ENCODE measurements at places on chromosomes 4 and X.
A peak's percentile ranks its signal among the peaks of the same experiment; 100 is the strongest.

DNA sequence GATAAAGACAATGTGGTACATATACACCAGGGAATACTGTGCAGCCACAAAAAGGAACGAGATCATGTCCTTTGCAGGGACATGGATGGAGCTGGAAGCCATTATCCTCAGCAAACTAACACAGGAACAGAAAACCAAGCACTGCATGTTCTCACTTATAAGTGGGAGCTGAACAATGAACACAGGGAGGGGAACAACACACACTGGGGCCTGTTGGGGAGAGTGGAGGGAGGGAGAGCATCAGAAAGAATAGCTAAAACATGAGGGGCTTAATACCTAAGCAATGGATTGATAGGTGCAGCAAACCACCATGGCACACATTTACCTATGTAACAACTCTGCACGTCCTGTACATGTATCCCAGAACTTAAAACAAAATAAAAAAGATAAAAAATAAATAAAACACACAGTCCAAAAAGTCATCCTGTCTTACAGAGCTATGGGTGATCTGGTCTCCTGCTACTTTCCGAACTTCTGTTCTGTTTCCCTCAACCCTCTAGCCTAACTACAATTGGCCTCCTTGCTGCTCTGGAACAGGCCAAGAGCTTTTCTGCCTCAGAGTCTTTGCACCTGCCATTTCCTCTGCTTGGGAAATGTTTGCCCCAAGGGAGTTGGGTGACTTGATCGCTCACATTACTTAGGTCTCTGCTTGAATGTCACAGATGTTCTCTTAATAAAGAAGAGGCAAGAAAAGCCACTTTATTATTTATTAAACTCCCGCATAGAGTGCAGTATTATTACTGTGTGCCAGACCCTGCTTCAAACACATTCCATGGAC is 1.1 kb upstream of the CD38 start:
- DNase-seq = no peak

DNA sequence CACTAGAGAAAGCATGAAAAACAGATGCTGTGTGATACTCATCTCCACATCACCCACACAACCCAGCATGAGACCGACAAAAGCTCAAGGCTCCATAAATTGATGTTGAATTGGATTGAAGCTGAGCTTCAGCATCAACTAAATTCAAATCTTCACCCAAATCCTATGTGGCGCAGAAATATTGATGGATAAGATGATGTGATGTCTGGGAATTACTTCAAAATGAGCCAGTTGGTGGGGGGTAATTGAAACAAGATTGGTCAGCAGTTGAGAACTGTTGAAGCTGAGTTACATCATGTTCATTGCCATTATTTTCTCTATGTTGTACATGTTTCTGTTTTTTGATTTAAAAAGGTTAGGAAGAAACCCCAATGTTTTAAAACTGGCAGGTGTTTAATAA is 166.5 kb upstream of the STS start:
- DNase-seq = no peak

DNA sequence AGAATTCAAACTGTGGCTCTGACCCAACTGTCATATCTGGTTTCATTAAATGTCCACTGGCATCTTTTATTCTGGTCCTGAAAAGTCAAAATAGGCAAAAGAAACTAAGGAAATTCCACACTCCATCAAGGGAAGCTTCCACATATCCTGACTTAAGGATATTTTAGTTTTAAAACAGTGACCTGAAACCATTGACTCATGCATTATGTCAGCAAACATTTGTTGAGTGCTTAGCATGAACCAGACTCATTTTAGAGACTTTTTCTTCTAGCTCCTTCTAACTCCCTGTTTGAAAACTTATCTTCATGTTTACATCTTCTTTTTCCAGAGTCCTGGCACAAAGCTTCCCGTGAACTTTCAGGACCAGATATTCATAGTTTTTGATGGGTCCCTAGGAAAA is 6.9 kb upstream of the CXCL1 start:
- no peak for DNase-seq

- no peak for DNase-seq
These were observed 6.3 kb upstream of the HAUS3 start for GRCh38 chr4:2248044-2248780.

- no peak for DNase-seq
These were observed 187.0 kb downstream of the MID1IP1 start for GRCh38 chrX:38988301-38988700.

- DNase-seq = no peak
These were observed 61.7 kb upstream of the CAMK2D start for GRCh38 chr4:113823291-113823659.

GRCh38 chr4:72631296-72631695 is 62.3 kb upstream of the ADAMTS3 start:
- peak; percentile 38 for DNase-seq

DNA sequence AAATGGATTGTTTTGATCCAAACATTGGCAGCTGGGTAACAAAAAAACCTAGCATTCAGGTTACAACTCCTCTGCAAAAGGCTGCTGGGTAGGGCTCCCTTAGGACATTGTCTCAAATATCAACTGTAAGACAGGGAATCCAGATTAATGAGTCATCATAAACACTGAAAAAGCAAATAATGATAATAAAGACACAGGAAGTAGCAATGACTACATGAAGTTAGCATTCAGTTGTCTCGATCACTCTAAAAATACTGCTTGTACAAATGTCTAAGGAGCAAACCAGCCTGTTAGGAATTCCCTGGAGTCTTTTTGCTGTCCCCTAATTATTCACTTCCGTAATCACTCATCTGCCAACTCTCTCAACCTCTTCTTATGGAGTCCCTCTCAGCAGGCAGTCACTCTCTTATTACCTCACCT is 259.2 kb downstream of the GPC3 start:
- DNase-seq = no peak

GRCh38 chr4:153497988-153498967 is 32.1 kb downstream of the TMEM131L start:
- DNase-seq = no peak

- no peak for DNase-seq
These were observed 168.8 kb downstream of the CDS1 start for GRCh38 chr4:84751707-84752106.

GRCh38 chr4:157443537-157443936 is 223.0 kb downstream of the GRIA2 start:
- no peak for DNase-seq

DNA sequence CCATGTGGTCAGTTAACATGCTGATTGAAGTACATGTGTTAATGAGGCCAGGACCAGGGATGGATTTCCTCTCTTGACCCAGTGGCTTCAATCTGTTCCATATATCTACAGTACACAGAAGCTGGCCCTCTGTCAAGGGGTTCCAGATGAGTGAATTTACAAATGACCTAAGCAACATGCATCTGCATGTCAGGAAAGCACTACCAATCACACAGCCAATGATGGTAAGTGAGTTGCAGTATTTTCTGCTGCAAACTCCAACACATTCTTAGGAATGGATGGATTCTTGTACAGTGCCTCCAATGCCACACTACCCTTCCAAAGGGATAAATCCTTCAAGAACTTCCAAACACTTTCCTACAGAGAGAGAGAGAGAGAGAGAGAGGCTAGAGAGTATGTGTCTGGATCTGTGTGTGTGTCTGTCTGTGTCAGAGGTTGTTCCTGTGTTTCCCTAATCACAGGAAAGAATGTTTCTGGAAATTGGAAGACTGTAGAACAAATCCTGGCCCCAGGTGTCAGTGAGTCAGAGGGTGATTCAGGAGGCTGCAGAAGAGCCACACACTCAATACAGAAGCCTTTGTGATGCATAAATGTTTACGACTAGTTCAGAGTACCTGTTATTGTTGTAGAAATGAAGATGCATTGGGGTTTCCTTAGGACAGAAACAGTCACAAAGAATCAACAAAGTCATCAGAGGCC is 107.5 kb downstream of the GUCY2F start:
- no peak for DNase-seq

- no peak for DNase-seq
These were observed 40.2 kb upstream of the NKX3-2 start for GRCh38 chr4:13584481-13584880.

- DNase-seq = no peak
These were observed 2.6 kb upstream of the UGT2B7 start for GRCh38 chr4:69093681-69094080.

GRCh38 chr4:92872604-92873003 is 568.8 kb downstream of the GRID2 start:
- no peak for DNase-seq

DNA sequence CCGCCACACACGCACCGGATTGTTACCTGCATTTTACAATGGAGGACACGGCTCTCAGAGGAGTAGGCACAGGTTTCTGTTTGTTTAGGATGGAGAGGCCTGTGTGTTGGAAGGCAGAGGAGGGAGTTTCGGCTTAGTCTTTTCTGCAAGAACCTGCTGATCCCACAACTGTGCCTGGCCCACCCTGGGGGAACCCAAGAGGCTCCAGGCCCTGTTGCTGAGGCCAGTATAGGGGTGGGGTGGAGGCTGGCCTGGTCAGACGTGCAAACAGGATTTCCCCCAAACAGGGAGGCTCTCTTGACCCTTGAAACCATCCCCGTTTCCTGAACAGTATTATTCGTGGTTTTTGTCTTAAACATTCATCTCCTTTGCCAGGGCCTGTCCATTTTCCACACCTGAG is 772 bp upstream of the SLC49A3 start:
- DNase-seq = no peak

DNA sequence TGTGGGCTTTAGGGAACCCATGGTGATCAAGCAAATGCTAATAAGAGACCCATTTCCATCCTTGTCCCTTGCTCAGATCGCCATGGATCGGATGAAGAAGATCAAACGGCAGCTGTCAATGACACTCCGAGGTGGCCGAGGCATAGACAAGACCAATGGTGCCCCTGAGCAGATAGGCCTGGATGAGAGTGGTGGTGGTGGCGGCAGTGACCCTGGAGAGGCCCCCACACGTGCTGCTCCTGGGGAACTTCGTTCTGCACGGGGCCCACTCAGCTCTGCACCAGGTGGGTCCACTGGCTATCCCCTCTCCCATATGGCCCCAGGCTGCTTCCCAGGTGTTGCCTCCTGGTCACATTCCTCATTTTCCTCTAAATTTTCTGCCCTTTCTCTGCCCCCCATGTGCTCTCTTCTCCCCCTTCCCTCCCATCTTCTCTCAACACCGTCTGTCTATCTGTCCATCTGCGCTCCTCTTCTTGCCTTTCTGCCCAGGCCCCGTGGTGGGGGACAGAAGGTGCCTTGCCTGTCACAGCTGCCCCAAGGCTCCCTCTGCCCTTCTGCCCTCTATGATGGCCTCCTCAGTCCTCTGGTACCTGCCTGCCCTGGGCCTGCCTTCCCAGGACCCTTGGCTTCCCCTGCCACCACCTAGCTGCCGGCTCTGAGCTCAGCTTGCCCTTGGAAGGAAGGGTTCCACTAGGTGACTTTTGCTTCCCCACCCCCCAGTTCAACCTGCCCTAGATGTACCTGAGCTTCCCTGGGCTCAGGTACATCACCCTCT is 5.2 kb downstream of the CDK16 start:
- DNase-seq = no peak

DNA sequence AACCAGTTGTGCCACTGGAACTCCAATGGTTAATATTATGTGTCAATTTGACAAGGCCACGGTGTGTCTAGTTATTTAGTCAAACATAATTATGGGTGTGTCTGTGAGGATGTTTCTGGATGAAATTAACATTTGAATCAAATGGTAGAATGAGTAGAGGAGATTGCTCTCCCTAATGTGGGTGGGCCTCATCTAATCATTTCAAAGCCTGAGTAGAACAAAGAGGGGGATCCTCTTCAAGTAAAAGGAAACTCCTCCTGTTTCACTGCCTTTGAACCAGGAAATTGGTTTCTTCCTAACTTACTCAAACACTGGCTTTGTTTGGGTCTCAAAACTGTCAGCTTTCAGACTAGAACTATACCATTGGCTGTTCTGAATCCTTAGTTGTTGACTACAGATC is 1692.1 kb downstream of the PCDH19 start:
- DNase-seq = no peak

DNA sequence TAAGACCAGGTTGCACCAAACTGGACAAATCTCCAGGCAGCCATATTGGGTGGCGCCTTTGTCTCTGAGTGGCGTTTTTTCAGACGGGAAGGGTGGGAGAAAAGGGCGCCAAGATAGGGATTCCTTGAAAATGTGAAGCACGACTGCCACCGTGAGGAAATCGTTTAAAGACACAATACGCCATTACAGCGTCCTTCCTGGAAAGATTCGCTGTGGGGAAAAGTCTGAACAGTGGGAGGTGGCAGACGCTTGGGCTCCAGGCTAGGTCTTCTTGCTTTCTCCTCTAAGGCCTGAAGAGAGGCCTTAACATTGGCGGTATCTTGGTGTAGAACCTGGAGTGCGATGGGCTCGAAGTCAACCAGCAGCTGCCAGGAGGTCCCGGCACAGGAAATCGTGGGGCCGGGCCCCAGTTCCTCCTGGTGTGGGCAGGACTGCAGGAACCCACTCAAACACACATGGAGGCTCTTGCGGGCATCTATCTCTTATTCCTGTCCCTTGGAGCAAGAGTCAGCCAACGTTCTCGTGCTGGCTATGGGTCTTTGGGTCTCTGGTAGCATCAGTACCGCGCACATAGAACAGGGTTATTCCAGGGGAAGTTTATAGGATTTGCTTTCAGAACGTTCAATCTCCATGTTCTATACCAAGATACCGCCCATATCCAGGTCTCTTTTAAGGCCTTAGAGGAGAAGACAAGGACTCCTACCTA is 208.8 kb downstream of the OR13H1 start:
- DNase-seq = no peak

DNA sequence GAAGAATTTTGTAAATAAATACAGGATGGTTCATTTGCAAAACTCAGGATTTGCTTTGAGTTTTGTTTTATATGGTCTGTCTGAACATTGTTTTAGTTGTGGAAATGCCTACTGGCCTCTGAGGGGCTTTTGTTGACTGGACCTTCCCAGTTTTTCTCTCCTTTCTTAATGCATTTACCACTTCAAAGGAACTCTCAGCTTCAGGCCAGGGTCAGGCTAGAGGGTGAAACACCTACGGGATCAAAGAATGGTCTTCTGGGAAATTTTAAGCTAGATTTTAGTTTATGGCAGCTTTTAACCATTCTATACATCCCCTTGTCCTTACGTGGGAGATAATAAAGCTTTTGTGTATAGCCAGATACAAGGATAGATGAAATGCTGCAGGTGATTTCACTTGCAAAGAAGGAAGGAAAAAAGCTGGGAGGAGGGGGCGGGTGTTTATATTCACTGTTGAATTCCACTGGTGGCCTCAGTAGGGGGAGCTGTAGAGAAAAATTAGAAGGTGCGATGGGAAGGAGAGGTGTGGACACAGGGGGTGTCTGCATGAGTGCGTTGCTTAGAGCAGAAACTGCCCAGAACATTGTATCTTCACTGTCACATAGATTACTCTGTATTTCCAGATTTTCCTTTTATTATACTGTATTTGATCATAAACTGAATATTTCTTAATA is 151.8 kb downstream of the TSPAN5 start:
- DNase-seq = peak; percentile 7

DNA sequence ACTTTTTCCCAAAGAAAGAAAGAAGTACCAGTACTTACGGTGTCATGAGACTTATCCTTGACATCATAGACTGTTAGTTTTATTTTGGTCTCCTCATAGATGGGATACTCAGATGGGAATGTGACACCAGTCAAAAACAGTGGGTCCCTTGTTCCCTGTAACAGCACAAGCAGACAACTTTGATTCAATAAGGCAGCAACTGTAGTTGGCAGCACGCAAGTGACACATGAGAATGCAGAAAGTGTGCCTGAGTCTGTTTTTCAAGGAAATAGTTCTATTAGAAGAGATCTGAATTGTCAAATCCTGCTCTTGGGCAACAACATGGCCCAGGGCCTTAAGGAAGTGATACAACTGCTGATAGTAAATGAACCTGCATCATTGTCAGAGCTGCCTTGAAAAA is 443.2 kb downstream of the INPP4B start:
- DNase-seq = no peak
